ENCODE measurements at places on chromosomes 5 and 9.

GRCh38 chr5:58735637-58736036, 152.8 kb downstream of the RAB3C start:
- DNase-seq: no peak

DNA sequence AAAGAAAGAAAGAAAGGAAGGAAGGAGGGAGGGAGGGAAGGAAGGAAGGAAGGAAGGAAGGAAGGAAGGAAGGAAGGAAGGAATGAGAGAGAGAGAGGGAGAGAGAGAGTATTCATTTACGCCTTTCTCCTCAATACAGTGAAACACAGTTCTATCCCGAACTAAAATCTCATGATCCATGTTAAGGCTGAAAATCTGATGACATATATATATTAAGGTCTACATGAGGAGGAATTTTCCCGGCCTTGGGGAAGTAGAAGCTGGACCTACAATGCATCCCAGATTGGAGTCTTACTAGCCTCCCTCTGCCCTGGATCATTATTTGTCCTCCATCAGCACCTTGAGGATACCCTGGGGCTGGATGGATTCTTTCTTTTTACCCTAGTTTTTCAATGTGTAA, 95.1 kb upstream of the DAPK1 start:
- no peak for DNase-seq

GRCh38 chr9:21404146-21404545, 4.8 kb upstream of the IFNA8 start:
- no peak for DNase-seq

- no peak for DNase-seq
Measured at GRCh38 chr5:68440651-68441050, 225.1 kb downstream of the PIK3R1 start.

DNA sequence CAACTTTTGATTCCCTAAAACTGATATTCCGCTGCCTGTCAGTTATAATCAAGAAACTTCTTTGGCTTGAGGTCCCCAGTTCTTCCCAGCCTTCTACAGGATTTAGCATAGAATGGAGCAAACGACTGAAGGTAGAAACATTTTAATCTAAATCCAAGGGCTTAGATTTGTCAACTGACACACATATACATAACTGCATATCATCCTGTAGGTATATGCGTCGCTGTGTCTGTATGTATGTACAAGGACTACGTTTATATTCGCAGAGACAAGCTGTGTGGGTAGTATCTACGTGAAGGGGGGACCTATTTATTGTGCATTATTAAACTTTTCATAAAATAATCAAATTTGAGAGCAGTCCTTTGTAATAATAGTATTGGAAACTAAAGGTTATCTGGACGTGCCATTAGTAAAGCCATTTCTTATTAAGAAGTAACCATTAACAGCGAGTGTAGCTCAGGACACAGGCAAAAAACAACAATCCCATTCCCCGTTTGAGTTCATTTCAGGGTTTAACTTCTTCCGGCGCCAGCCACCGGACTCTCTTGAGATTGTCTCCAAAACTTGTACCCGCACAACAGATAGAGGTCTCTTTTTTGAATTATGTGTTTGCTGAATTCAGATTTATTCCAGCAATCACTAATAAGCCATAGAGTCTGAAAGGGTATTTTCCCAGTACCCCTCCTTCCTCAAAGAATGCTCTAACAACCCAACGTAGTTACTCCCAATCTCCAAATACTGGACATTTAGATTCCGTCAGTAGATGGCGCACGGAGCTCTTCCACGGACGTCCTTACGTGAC, 2.1 kb upstream of the MLLT3 start:
- DNase-seq: peak; percentile 46

DNA sequence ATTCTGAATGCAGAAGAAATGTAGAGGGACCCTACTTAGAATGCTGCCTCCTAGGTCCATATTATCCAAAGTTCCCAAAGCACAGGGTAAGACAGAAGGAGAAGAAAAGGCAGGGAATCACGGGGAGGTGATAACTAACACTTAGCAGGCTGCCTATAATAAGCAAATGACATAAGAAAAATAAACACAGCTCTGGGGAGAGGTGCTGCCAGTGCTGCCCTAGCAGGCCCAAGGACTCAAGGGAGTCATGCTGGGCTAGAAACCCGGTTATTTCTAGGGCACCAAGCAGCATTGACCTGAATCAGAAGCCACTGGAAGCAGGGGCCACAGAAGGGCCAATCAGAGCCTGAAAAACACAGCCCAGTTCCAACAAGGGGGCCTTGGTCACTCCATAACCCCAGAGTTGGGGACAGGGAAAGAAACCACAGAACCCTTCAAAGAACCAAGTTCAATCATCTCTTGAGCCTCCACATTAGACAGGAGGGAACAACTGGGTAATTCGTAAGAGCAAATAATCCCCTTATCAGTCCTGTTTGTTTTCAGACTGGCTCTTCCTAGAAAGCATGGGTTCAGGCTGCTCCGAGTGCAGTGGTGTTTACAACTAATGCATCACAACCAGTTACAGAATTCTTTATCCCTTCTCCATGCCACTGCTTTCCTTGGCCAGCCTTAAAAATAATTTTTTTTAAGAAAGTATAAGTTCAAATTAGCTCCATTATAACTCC, 24.0 kb downstream of the NRG2 start:
- DNase-seq: no peak

DNA sequence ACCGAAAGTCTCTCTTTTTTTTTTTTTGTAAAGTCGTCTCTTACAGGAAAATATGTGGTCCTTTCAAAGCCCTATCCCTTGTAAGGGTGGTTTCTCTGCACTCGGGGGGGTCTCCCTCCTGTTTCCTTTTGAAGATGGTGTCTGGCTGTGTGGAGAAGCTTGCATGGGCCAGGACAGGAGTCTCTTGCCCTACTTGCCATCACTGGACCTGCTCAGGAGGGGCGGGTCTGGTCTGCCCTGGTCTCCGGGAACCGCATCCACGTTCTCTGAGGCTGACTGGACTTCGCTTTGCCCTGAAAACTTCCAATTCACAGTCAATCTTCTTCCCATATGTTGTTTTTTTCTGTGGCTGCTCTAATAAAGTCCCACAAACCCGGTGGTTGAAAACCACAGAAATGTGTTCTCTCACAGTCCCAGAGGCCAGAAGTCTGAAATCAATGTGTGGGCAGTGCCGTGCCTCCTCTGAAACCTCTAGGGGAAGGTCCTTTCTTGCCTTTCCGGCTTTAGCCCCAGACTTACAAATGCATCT, 92.9 kb upstream of the IER5L start:
- no peak for DNase-seq

GRCh38 chr5:141330299-141331080, at the start of gene PCDHGA1:
TSS of gene PCDHGA1 (plus strand) at chr5:141330514.
- DNase-seq: peak; percentile 32

- DNase-seq: no peak
Measured at GRCh38 chr9:38421498-38422211, 2.6 kb downstream of the IGFBPL1 start.

GRCh38 chr5:758698-759053, 25.9 kb downstream of the ZDHHC11B start:
- no peak for DNase-seq

- DNase-seq: no peak
Measured at GRCh38 chr5:35308421-35308820, 78.1 kb upstream of the PRLR start.

DNA sequence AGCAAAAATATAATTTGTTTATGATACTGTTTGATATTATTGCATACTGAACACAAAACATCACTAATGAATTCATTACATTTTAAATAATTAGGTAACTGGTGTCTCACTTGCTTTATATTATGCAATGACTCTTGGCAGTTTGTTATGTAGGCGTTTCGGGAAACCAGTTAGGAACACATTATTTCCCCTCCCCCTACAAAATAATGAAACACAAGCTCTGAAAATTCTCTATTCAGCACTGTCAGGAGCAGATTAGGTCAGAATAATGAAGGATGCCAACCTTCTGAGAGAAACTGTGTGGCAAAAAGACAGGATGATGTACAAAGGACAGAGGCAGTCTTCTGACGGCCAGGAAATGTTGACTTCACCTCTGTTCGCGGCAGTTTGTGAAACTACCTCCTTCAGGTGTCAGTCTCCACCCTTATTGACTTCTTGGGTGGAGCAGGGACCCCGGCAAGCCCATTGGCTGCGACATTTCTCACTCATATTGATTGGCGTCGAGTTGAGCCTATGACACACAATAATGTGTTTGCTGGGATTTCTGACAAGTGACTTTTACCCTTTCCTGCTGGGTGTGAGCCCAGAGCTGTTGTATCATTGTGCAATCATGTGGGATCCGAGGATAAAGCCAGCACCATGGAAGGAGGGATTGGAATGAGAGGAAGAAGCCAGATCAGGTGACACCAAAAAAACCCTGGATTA, 33.9 kb downstream of the SH3PXD2B start:
- peak; percentile 45 for DNase-seq

GRCh38 chr5:32523625-32524024, 61.7 kb upstream of the SUB1 start:
- DNase-seq: no peak

DNA sequence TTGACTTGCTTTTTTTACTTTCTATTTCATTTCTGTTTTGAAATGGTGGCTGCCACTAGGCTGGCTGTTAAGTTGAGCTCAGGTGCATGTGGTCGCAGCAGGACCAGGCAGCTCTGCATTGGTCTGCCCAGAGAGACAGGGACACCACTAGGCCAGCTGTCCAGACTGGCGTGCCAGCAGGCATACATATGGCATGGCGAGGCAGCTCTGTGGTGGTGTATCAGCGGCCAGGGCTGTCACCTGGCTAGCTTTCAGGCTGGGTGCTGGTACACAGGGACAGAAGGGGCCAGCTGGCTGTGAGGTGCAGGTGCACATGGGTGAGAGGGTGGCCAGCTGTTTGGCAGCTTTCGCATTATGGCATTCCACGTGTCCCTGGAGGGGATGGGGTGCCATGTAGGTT, 654.0 kb upstream of the ACO1 start:
- no peak for DNase-seq

DNA sequence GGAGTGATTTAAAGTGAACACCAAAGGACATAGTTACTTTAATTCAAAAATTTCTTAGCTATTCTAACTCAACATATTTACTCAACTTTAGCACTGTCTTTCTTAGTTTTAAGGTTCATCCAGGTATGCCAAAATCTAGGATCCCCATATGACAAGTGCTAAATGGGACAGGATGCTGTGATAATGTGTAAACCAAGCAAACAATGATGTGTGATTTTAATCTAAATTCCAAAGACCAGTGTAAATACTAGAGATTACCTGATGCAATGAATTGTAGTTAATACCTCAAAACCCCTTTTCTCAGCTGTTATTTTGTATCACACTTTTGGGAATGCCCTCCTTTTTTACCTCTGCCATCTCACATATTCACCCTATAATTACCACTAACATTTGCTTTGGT, 26.8 kb upstream of the ISOC1 start:
- DNase-seq: no peak

DNA sequence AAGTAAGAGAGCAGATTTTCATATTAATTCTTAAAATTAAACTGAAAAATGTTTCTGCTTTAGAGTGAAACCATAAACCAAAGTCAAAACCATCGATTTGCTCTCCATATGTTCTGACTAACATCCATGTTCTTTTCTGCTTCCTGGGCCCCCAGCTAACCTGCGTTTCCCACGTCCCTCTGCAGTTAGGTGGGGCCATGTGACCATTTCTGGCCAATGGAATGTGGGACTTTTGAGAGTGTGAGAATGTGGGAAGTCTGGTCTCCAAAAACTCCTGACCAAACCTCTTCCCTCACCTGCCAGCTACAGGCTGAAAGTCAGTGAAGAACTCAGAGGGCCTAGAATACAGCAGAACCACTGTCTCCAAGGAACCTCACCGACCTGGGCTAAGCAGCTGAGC, 44.9 kb downstream of the ANKH start:
- DNase-seq: no peak

DNA sequence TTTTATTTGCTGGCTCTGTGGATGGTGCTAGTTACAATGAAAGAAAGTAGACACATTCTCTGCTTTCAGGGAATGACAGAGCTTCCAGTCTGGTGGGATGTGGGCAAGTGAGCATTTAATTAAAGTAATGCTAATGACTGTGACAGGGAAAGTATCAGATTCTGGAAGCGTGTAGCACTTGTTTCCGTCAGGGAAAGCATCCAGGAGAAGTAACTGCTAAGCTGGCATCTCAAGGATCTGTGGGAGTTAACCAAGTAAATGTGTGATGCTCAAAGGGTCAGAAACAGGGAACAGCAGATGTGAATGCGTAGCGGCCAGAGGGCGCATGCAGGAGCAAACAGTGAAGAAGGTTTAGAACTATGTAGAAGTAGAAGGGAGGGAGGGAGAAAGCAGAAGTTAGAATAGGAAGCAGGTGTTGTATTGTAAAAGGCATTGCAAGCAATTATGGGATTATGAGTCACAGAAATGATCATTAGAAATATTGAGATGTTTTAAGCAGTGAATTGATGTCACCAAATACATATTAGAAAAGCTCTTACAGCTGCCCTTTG, 12.2 kb downstream of the KLHL9 start:
- no peak for DNase-seq

DNA sequence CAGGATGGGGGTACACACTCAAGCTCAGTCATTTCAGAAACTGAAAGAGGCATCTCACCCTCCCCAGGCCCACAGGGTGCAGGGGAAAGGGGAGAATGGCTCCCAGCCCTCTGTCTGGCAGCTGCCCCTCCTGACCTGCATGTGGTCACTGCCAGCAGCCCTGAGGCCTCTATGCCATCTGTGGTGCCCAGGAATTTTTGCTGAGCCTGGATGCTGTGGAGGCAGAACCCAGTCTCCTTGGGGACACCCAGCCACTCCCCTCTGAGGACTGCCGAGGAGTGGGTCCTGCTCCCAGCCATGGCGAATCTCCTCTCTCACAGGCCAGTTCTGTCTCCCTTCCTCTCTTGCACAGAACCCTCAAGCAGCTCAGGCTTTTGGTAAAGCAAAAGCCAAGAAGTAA, 104.0 kb upstream of the ALDH1B1 start:
- DNase-seq: no peak

DNA sequence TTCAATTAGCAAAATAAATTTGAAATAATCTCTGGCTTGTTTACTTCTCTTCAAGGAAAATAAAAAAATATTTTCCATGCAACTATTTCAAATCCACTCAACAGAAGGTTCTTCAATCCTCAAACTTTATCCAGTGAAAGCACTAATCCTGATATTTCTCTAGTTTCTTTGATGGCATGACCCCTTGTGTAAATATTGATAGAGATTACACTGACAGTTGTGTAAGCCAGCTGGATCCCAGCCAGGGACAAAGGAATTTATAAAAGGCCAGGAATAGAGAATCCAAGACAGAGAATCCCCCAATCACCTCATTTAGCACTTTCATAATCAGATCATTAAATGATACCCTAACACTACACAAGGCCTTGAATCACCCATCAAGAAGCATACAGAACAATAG, 135.2 kb downstream of the GNA14 start:
- DNase-seq: no peak
